ENCODE measurements at places on chromosomes 7 and 10.

DNA sequence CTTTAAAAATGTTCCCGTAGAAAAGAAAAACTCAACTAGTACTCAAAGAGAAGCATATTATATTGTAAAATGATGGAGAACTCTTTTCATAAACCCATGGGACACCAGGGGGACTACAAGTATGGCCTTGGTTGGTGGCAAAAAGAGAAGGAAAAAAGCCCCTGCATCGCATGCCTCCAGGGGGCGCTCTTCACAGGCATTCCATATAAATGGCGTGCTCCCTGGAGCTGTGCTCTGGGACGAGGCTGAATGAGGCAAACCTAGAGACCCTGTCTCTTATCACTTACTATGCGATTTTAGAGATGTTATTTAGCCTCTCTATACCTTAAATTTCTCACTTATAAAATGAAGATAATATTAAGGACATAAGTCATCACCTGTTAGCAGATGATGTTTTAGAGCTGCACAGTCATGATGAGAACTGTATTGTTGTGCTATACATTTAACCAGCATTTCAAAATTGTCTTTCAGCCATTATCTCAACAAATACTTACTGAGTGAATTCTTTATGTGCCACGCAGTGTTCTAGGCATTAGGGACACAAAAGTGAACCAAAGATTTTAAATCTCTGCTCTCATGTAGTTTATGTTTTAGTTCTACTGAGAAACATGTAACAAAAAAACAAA lies 105.8 kb downstream of the ARHGAP21 start:
- DNase-seq: peak; percentile 59

DNA sequence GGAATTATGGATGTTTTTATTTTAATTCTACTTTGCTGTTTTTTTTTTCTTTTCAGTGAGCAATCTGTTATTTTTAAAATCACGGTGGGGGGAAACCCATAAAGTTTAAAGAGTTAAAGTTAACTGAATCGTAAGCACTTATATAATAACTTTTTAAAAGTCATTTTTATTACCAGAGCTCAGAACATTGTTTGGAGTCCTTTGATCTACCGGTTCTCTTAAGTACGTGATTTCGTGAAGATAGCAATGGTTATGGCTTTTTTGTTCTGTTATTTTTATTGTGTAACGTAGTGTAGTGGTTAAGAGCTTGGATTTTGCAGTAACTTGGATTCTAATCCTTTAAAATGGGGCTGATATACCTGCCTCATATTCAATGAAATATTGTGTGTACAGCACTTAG lies 57.4 kb downstream of the NHLRC2 start:
- DNase-seq: no peak

GRCh38 chr10:96992721-96993120 lies 160.6 kb downstream of the LCOR start:
- DNase-seq: no peak

DNA sequence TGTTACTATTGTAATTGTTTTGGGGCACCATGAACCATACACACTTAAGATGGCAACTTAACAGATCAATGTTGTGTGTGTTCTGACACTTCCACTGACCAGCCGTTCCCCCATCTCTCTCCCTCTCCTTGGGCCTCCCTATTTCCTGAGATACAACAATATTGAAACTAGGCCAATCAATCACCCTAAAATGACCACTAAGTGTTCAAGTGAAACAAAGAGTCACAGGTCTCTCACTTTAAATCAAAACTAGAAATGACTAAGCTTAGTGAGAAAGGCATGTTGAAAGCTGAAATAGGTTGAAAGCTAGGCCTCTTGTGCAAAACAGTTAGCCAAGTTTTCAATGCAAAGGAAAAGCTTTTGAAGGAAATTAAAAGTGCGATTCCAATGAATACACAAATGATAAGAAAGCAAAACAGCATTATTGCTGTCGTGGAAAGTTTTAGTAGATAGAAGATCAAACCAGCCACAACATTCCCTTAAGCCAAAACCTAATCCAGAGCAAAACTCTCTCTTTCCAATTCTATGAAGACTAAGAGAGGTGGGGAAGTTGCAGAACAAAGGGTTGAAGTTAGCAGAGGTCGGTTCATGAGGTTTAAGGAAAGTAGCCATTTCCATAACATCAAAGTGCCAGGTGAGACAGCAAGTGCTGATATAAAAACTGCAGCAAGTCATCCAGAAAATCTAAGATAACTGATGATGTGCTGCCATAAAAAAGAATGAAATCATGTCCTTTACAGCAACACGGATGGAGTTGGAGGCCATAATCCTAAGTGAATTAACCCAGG lies 90.6 kb downstream of the MTPN start:
- no peak for DNase-seq

GRCh38 chr7:99707096-99707495 lies 27.3 kb upstream of the CYP3A5 start:
- DNase-seq: peak; percentile 35

DNA sequence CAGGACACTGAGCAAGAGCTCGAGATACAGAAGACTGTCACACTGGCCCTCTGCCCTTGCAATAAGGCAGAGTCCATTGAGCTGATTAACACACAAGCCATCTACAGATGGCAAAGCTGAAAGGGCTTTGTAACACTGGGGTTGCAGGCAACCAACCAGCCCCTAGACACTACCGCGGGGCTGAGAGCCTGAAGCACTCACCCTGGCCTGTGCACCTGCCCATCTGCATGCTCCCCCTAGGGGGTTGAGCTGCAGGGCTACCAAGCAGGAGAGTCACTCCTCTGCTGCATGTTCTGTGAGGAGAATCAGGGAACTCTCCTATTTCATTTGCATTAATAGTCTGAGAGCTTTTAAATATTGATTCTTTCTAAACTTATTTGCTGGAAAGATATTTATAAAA lies 128.1 kb upstream of the VIPR2 start:
- DNase-seq: no peak

DNA sequence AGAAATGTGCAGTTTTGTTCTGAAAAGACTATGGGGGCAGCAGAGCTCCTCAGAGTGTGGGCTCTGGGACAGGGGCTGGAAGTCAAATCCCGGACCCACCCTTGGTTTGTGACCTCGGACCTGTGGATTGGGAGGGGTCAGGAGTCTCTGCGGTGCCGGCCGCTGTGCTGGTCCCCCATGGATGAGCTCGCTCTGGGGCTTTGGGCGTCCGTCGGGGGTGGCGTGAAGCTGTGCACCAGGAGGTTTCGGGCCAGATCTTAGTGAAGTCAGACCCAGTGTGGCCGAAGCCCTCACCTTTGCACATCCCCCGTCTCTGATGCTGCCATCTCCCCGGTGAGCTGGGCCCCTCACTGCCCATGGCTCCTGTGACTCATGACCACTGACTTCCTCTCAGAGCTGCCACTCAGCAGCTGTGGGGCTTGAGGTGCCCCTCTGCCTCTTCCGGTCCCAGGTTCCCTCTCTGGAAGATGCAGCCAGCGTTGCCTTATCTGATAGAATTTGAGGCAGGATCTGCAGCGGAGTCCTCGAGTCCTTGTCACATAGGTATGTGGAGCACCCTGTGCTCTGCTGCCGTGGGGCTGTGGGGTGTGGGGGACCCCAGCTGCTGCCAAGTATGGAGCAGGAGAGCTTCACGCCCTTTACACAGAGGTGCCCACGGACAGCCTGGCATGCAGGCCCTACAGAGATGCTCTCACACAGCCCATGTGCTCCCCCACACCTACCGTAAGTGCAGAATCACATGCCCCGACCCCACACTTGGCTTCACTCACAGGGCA lies 11.4 kb upstream of the SCART1 start:
- no peak for DNase-seq

GRCh38 chr7:41817386-41817785 lies 114.5 kb upstream of the INHBA start:
- DNase-seq: peak; percentile 14

DNA sequence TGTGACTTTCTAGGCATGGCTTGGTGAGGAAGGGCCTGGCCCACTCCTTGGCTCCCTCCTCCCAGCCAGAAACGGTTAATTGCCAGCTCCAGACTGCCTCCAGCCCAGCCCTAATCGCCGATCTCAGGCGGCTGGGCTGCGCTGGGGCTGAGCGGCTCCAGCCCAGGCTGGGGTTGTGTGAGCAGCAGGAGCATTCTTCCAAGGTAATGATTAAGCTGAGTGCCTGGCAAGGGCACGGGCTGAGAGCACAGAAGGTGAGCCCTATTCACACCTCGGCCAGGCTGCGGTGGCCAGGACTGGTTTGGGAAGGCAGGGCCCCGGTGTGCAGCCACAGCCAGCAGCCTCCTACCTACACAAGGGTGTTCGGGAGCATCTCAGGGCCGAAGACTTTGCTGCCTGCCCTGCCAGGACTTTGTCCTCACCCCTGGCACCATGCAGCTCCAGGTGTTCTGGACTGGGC lies at the start of gene TMEM72:
TSS of gene TMEM72 (plus strand) at position 257 of the 460 bp plus-strand sequence. CDS start at position 433, 176 bp downstream.
- no peak for DNase-seq

GRCh38 chr10:123882177-123882576 lies 9.4 kb downstream of the CPXM2 start:
- DNase-seq: no peak

DNA sequence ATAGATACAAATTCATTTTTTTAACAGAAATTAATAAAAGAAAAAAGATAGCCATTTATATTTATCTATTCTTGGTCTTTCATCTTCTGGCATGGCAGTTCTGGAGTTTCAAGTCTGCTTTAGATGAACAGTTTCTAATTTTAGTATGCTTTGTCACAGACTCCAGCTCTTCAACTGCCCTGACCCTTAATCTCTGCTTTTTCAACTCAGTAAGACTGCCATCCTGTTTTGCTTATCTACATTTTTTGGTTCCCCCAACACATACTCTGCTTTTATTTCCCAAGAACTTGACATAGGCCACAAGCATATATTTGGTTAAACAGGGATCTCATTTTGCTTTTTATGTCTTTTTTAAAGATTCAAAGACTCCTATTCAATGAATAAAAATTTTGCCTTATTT lies 309.3 kb upstream of the KCND2 start:
- DNase-seq: no peak

- no peak for DNase-seq
Measured at GRCh38 chr7:139230023-139230422, 1.0 kb upstream of the UBN2 start.

- no peak for DNase-seq
Measured at GRCh38 chr7:8197994-8198698, 63.8 kb downstream of the ICA1 start.

GRCh38 chr10:20093600-20093999 lies 277.4 kb downstream of the PLXDC2 start:
- DNase-seq: no peak

DNA sequence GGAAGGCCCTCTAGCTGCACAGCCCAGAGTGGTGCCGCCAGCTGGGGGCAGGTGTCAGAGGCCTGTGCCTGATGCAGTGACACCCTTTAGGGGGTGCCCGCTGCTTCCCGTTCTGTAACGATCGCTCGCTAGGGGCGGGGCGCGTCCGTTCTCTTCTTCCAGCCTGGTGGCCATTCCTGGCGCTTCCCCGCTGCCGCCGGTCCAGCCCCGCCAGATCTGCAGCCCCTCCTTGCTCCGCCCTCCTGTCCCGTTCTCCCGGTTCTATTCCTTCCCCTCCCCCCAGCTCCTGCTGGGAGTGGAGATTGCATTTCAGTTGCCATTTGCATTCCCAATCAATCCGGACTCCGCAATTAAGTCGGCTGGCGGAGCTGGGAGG lies 39.2 kb downstream of the AGAP3 start:
- no peak for DNase-seq

DNA sequence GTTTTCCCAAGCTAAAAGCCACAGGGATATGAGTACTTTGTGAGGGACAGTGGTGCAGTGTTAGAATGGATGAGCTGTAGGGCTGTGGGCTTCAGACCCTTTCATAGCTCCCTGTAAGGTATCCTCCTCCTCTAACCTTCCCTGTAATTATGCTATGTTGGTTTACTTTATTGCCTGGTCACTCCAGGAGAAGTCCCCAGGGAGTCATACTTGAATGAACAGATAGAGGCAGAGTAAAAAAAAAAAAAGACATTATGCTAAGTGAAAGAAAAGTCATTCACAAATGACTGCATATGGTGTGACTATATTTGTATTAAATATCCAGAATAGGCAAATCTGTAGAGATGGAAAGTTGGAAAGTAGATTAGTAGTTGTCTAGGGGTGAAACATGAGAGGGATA lies 434.4 kb downstream of the AUTS2 start:
- no peak for DNase-seq

Data from adipocyte (in vitro differentiated cells).